Liver (tissue), 10 donors: ENCODE measurements at places on chromosomes 3 and 15. TPM values are rescaled to one million over a fixed set of nuclear protein-coding genes. Genes with fewer than 3 reads are reported as not detected.

The GPR149 gene
- polyA plus RNA-seq: not detected

- H3K27ac ChIP-seq: no peak overlapping the region
- no peaks in the 10 kb centered on the region for H3K4me1 ChIP-seq
- no peaks in the 10 kb centered on the region for H3K36me3 ChIP-seq
- no peak overlapping the region for H3K4me3 ChIP-seq
Measured at GRCh38 chr3:37661615-37662306, 199.9 kb upstream of the CTDSPL start.

DNA sequence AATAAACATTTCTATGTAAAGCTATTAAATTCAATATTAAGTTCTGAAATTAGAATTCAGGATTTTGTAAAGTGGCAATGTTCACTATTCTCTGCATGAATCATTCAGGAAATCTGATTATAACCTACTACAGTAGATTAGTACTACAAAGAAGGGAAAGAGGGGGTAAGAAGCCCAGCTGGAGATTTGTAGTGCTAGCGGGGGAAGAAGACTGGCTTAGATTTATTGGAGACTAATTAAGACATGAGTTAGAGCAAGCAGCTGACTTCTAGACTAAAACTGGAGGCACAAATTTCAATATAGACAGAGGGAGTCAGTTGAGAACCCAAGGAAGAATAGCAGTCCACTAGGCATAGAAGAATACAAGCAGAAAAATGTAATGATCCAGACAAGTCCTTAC lies 55.8 kb upstream of the SETMAR start:
- H3K4me3 ChIP-seq: no peak overlapping the region
- DNase-seq: no peak
- H3K36me3 ChIP-seq: no peaks in the 10 kb centered on the region
- H3K27me3 ChIP-seq: no peaks in the 10 kb centered on the region
- no peak overlapping the region for H3K27ac ChIP-seq

- no peak for DNase-seq
- H3K4me3 ChIP-seq: no peak overlapping the region
- H3K4me1 ChIP-seq: no peaks in the 10 kb centered on the region
- no peaks in the 10 kb centered on the region for H3K27me3 ChIP-seq
- no peak overlapping the region for H3K27ac ChIP-seq
Measured at GRCh38 chr3:37444696-37445095, 270.3 kb upstream of the LRRFIP2 start.

DNA sequence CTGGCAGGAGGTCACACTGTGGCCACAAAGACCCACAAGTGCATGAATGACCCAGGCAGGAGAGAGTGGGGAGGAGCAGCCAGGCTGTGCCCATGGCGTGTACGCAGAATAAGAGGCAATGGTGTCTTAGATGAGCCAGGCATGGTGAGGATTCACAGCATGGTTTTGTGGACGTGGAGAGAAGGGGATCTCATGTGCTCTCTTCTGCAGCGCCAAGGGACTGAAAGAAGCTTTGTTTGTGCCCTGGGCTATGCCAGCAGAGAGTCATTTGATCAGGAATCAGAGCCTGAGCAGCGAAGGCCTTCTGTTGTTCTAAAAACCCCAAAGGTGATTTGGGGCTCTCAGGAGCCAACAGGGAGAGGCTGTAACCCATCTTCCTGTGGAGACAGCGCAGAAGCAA lies 18.7 kb upstream of the RPP14 start:
- H3K4me1 ChIP-seq: no peaks in the 10 kb centered on the region
- no peak overlapping the region for H3K4me3 ChIP-seq
- DNase-seq: no peak
- H3K27me3 ChIP-seq: no peaks in the 10 kb centered on the region
- H3K36me3 ChIP-seq: peaks cover 11% of the 10 kb centered on the region

- H3K36me3 ChIP-seq: no peaks in the 10 kb centered on the region
- no peak overlapping the region for H3K4me3 ChIP-seq
- H3K27me3 ChIP-seq: no peaks in the 10 kb centered on the region
- no peaks in the 10 kb centered on the region for H3K4me1 ChIP-seq
- H3K27ac ChIP-seq: no peak overlapping the region
Measured at GRCh38 chr15:43957724-43958123, 130.9 kb downstream of the WDR76 start.

GRCh38 chr3:38626171-38626570 lies 23.3 kb downstream of the SCN5A start:
- no peak overlapping the region for H3K27ac ChIP-seq
- H3K4me3 ChIP-seq: no peak overlapping the region
- no peaks in the 10 kb centered on the region for H3K27me3 ChIP-seq
- no peaks in the 10 kb centered on the region for H3K4me1 ChIP-seq
- H3K36me3 ChIP-seq: no peaks in the 10 kb centered on the region

- H3K4me1 ChIP-seq: no peaks in the 10 kb centered on the region
- H3K36me3 ChIP-seq: no peaks in the 10 kb centered on the region
- no peak overlapping the region for H3K4me3 ChIP-seq
- H3K27ac ChIP-seq: no peak overlapping the region
- no peak for DNase-seq
Measured at GRCh38 chr3:188071636-188072035, 82.3 kb upstream of the LPP start.
